Stimulated activated CD8-positive, alpha-beta memory T cell treated with anti-CD3 and anti-CD28 coated beads, Interleukin-2, amount 100 ng/mL, for 1 hour (primary cell): ENCODE measurements at places on chromosomes 2 and 18.

- no peak for DNase-seq
These were observed 38.8 kb downstream of the AOX1 start for GRCh38 chr2:200624658-200625057.

GRCh38 chr2:20429528-20429927 is 17.3 kb upstream of the RHOB start:
- no peak for DNase-seq

DNA sequence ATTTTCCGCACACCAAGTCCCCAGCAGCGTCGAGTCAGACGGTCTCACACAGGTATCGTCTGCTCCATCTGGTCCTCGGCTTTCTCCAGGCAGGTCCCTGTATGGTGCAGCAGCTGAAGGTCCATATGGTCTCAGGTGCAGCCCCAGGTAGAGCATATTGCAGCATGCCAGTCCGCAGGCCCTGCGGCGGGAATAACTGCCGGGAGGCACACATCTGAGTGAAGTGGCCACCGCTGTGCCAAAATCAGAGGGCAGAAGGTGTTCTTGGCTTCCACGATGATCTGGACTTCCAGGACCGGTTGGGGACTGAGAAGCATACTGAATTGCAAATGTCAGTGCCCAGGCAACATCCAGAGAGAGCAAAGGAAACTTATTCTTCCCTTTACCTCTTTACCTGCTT is 320.3 kb downstream of the RNF144A start:
- no peak for DNase-seq

GRCh38 chr2:218263817-218264641 is 3.2 kb downstream of the GPBAR1 start:
- DNase-seq, result no peak

DNA sequence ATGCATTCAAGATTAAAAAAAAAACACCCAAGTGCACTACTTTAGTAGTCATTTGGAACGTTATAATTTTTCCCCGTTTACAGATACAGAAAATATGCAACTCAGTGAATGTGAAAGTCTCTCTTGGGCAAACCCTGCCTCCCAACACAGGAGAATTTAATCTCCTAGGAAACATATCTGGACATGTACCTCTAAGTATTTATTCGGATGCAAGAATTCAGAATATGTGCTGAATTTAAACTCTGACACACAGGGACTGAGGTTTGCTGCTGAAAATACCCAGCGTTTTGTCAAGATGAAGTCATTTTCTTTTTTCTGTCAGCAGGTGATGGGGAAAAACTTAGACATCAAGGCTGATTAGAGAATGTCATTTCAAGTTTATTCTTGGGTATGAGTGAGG is 105.4 kb downstream of the ACKR3 start:
- no peak for DNase-seq

- no peak for DNase-seq
These were observed 85.9 kb downstream of the CBLN2 start for GRCh38 chr18:72458271-72458670.

- no peak for DNase-seq
These were observed 213.8 kb downstream of the HRH4 start for GRCh38 chr18:24674200-24674599.

- DNase-seq, result no peak
These were observed at the start of gene IL1A for GRCh38 chr2:112784199-112785189. IL1A (minus strand) TSS chr2:112784493; CDS start chr2:112783770, 723 bp downstream.

GRCh38 chr2:76270096-76270710 is 559.5 kb upstream of the GCFC2 start:
- DNase-seq, result no peak

DNA sequence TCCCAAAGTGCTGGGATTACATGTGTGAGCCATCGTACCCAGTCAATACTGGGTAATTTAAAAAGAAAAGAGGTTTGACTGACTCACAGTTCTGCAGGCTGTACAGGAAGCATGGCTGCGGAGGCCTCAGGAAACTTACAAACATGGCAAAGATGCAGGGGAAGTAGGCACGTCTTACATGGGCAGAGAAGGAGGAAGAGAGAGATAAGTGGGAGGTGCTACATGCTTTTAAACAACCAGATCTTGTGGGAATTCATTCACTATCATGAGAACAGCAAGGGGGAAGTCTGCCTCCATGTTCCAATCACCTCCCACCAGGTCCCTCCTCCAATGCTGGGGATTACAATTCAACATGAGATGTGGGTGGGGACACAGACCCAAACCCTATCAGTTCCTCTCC is 192.5 kb downstream of the ATAD2B start:
- no peak for DNase-seq

DNA sequence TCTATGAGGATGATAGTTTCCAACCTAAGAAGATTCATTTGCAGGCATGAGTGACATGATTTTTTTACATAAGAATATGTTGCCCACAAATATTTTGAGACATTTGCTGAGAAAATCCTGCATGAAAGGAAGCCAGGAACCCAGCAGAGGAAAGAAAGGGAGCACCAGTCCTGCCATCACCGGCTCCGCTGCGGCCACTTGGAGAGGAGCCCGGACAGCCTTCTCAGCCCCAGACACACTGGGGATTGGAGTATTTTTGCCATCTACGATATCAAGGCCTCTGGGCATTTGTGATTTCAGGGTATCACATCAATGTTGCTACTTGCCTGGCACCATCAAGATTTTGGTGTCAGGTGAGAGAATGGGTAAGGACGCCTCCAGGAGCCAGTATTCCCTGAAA is 228.3 kb downstream of the PTGR3 start:
- no peak for DNase-seq

GRCh38 chr2:238162846-238163441 is 4.2 kb downstream of the ERFE start:
- DNase-seq, result no peak

DNA sequence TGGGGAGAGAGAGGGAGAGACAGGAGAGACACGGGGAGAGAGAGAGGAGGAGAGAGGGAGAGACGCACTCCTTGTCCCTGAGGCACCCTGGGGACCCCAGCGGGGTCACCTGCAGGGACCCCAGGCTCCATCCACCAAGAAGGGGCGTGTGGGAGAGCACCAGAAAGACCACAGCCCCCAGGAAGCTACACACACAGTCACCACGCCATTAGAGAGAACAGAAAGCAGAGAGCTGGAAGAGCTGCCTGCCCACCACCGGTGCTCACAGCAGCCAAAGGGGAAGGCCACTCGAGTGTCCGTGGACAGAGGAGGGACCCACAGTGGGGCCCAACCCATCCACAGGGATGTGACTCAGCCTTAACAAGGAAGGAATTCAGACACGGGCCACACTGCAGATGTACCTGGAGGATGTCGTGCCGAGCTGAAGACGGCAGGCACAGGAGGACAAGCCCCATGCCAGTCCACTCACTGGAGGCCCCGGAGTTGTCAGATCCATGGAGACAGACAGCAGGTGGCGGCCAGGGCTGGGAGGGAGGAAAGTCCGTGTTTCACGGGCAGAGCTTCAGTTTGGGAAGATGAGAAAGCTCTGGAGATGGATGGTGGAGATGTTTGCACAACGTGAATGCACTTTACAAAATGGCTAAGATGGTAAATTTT is 11.5 kb upstream of the NFATC1 start:
- DNase-seq, result no peak

- DNase-seq, result no peak
These were observed 20.3 kb upstream of the KCNF1 start for GRCh38 chr2:10891390-10891789.

DNA sequence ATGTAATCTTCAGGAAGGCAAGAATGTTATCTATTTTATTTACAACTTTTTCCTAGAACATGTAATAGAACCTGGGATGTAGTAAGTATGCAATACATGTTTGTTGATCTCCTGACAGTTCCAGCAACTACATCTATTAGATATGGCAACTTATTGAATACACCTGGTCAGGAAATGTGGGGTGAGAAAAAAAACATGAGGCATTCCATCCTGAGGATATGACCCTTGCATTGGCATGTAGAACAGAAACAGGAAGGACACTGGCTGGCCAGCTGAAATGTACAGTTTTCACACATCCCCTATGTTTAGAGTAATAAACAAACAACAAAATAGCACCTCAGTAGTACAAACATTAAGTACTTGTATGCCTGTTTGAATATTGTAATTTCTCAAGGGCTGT is 272.6 kb upstream of the NT5C1B start:
- no peak for DNase-seq

GRCh38 chr18:10736984-10737383 is 211.2 kb downstream of the NAPG start:
- DNase-seq, result no peak

- DNase-seq, result no peak
These were observed 181.6 kb upstream of the KLHL29 start for GRCh38 chr2:23203383-23203782.
